ENCODE measurements at places on chromosomes 13 and 19.

GRCh38 chr19:2494084-2494446 is 18.1 kb downstream of the GADD45B start:
- DNase-seq, result no peak

GRCh38 chr19:54364775-54365257 is at the start of gene LAIR1:
LAIR1 (minus strand) TSS chr19:54364931; CDS start chr19:54364804, 127 bp downstream.
- no peak for DNase-seq

DNA sequence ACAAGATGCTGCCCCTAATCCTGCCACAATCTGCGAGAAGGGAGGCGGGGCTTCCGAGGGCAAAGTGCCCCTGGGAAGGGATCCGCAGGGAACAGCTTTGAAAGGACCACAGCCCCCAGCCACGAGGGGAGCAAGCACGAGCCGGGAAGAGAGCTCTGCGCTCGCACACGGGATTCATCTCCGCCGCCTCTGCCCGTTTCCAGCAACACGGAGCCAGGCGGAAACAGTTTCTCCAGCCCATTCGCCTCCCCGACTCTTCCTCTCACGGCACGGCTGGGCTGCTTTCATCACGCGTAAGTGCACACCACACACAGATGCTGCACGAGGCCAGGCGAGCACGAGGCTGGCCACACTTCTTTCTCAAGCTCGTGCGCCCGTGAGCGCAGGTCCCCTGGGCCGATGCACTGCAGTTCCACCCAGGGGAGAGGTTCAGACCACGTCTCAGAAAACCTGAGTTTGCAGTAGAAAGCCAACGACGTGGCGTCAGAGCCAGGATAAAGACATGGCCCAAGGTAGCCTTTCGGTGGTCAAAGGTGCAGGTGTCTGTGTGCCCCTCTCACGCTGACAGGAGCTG is 33.6 kb downstream of the NAXD start:
- DNase-seq, result no peak

GRCh38 chr13:21541980-21542379 is 62.0 kb downstream of the MICU2 start:
- no peak for DNase-seq

- no peak for DNase-seq
Observed at GRCh38 chr19:33654840-33655508, 33.2 kb downstream of the CHST8 start.

- DNase-seq, result no peak
Observed at GRCh38 chr19:11130824-11131455, 24.6 kb downstream of the SPC24 start.

DNA sequence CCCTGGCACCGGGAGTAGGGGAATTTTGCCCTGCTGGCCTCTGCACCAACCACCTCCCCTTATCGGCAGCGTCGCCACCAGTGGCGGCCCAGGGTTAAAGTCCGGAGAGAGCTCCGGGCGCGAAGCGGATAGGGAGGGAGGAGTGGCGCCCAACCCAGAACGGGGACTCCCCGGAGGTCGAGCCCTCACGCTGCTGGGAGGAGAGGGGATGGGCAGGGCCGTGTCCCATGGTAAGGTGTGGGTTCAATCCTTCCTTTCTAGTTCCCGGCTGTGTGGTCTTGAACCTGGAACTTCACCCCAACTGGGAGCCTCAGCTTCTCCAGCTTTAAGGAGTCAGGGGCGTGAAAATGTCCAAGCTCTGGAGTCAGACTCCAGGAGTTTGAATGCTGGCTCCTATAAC is 23.3 kb upstream of the BCL3 start:
- no peak for DNase-seq
